ENCODE measurements at places on chromosomes 4 and X.

DNA sequence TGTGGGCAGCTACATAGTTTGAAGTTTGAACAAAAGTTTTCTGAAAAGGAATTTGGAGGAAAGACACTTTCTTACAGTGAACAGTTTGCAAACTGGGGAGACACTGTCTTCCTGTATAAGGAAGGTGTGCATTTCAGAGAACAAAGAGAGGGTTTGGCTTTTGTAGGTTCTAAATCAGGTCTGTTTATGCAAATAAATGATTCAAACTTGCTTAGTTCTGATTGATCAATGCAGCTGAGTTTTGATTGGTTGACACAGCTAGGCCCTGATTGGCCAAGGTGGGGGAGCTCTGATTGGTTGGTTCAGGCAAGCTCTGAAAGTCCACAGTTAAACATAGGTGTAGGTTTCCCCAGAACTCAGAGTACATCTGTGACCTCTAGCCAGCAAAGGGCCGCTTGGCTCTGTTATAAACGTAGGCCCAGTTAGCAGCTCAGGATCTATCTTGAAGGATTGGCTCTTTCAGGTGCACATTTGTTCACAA is 63.0 kb upstream of the ENPP6 start:
- no peak for DNase-seq

DNA sequence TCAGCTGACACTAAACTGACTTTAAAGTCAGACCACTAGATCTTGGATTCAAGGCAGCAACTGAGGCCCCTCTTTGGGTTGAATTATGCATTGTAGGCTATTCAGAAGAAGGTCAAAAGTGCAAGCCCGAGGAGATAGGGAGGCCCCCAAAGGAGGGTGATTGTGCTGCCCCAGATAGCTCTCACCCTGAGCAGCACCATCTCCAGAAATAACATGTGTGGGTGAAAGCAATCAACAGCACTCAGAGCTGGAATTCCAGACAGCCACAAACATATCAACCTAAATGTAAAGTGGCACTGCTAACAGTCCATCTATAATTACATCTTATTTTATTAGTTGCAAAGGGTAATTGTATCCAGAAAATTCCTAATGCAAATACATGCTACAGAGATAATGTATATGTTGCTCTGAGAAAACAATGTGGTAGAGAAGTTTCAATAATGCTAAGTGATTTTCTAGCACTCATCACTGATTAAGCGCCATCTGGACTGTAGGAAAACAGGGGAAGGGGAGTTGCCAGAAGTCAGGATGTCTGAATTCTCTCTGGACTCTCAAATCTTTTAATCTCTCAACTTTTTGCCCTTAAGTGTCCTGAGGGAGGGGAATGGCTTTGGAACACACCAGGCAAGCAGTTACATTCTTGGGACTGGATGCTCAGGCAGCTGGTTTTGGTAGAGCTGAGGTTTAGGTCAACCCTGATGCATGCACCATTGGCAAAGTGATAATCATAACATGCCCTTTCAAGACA is 61.8 kb upstream of the SFRP2 start:
- DNase-seq, result no peak

- no peak for DNase-seq
Observed at GRCh38 chr4:152894673-152895072, 41.5 kb upstream of the FHDC1 start.

DNA sequence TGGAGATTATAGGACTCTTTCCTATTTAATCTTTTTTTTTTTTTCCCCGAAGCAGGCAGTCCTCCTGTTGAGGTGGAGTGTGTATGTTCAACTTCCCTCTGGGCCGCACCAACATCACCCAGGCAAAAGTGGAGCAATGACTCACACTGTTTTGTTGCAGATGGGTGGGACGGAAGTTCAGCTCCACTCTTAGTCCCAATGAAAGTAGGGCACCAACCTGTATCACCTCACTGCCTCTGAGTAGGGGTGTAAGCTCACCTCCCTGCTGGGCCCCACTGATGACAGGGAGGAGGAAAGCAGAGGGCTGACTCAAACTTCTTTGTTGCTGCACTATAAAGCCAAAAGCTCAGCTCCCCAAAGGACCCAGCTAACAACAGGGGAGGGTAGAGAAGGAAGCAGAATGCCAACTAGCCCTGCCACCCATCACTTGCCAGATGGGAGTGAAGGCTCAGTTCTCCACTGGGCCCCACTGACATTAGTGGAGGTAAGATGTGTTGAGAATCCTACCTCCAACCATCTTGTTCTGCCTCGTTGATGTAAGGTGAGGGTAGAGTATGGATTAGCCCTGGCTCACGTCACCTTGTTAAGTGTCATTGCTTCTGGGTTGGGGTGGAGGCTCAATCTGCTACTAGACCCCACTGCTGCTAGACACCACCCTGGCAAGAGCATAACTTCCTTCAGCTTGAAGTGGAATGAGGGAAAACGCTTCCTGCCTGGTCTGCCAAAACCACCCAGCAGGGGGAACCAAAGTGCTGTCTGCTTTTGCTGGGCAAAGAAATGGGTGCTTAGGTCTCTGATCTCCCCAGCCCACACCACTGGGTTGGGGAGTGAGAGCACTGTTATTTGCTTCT is 14.1 kb downstream of the RPS6KA3 start:
- peak; percentile 47 for DNase-seq

- no peak for DNase-seq
Observed at GRCh38 chr4:188008377-188008776, 12.8 kb downstream of the ZFP42 start.

- no peak for DNase-seq
Observed at GRCh38 chrX:150118476-150118875, 180.2 kb upstream of the EOLA2 start.

DNA sequence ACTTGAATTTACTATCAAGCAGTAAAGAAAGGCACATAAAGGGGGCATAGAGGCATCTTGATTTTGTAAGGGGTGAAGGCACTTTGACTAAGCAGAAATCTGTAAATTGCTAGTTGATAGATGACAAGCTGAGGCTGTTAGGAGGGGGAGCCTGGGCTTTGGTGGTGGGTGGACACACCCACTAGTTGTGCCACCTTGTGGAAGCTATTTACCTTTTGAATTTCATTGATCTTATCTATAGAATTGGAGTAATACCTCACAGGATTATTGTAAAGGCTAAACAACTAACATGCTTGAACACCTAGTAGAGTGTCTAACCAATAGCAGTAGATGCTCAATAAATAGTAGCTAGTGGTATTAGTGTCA is 142.8 kb upstream of the KCNIP4 start:
- no peak for DNase-seq

DNA sequence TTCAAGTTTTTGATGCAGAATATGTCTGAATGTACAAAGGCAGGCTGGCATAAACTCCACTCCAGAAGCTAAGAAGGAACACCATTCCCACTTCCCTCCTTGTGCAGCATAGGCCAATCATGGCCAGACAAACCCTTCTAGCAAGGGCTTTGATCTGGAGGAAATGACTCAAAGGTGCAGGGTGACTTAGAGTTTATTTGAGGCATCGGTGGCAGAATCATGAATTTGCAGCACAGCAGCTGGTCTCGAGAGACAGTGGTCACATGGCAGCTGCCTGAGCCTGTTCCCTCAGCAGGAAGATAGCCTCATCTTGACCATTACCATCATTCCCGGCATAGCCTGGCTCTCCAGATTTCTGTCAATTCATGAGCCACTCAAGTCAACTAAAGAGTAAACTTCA is 154.5 kb downstream of the ATP10D start:
- DNase-seq, result no peak

DNA sequence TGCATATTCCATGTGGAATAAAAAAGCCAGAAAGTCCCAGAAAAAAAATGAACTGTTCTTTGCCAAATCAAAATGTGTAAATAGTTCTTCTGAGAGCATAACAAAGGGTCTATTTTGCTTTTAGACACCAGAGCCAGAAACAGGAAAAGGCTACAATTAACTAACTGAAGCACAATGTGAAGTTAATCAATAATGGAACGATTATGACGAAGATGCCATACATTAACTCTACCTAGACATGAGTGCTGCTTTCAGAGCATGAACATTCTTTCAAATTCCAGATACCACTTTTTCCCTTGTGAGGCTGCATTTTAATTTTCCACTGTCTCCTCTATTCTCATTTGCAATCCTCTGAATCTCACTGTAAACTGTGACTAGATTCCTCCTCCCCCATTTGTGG is 48.7 kb upstream of the PHOX2B start:
- DNase-seq, result no peak

GRCh38 chr4:152220201-152220666 is 315.7 kb downstream of the FBXW7 start:
- no peak for DNase-seq

DNA sequence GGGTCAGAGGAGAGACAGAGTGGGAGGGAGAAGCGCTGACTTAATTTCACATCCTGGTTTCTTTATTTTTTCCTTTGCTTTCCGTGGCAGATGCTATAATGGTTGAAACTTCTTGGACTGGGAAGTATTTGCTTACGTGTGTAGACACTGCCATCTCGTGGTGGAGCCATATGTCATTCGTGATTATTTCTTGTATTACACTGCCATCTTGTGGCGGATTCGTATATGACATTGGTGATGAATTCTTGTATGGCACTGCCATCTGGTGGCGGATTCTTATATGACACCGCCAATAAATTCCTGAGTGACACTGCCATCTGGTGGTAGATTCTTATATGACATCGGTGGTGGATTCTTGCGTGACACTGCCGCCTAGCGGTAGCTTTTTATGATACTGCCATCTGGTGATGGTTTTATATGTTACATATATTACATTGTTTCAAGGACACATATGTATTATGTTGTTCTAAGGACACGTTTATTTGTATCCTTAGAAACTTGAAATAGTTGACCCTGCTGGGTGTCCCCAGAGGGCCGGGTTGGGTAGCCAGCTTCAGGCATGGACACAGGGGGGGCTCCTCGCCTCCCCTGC is 37.3 kb upstream of the CLCN4 start:
- DNase-seq, result peak; percentile 87

DNA sequence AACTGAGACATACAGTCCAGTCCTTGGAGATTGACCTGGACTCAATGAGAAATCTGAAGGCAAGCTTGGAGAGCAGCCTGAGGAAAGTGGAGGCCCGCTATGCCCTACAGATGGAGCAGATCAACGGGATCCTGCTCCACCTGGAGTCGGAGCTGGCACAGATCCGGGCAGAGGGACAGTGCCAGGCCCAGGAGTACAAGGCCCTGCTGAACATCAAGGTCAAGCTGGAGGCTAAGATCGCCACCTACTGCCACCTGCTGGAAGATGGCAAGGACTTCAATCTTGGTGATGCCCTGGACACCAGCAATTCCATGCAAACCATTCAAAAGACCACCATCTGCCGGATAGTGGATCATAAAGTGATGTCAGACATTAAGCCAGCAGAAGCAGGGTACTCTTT is 20.4 kb upstream of the FRMPD3 start:
- peak; percentile 33 for DNase-seq

- DNase-seq, result no peak
Observed at GRCh38 chrX:48791063-48791820, 4.9 kb downstream of the GATA1 start.

- DNase-seq, result no peak
Observed at GRCh38 chrX:50333308-50333707, 128.7 kb downstream of the CCNB3 start.

- peak; percentile 40 for DNase-seq
Observed at GRCh38 chrX:76148041-76148665, 24.7 kb upstream of the PBDC1 start.

DNA sequence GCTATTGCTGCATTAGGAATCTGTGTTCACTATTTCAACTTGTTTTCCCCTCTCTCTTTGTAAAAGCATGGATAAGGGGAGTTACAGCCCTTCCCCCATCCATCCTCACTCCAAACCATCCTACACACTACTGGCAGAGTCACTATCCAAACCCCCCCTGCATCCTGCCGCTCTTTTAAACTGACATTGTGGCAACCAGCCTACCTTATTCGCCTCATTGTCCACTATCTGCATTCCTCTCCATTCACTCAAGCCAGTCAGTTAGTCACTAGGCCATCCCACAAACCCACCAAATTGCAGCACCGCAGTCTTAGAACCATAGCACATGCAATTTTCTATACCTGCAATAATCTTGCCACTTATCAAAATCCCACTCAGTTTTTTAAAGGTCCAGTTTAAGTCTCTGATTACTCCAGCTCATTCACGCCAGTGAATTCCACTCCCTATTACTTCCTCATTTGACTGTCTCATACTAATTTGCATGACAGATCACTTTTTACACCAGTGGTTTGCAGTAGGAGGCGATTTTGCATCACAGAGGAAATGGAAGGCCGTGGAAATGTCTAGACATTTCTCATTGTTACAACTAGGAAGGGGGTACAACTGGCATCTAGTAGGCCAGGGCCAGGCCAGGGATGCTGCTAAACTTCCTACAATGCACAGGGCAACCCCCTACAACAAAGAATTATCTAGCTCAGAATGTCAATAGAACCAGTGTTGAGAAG is 181.8 kb downstream of the HS6ST2 start:
- DNase-seq, result peak; percentile 55

DNA sequence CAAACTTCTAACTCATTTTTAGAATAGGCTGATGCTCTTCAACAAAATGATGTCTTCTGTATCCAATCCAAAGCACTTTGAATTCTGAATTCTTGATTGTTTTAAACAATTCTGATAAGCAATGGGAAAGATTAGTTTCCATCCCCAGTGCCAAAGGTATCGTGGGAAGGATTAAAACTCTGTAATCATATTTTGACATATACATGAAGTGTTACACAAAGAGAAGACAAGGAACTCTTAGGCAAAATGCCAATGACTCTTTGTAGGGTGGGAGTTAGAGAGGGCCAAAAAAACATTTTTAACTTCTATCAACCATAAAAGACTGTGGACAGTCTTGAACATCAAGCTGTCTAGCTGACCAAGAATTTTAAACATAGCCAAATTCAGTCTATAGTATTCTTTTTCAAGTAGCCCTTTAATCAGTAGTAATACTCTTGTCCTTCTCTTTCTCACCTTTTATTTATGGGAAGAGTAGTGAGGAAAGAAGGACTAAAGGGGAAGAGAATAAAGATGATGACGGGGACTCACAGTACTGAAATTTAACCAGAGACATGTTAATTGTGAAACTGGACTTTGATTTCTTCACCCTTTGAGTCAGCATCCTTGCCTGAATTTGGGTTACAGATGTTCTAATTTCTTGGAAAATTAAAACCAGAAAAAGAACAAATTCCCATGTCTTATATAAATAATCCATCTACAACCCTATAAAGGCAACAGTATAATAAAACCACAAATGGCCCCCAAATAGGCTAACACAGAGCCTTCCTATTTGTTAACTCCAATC is 51.8 kb upstream of the VEGFD start:
- DNase-seq, result peak; percentile 39

GRCh38 chrX:118585296-118585695 is 89.7 kb downstream of the DOCK11 start:
- no peak for DNase-seq

GRCh38 chrX:107541244-107541643 is 87.1 kb upstream of the PRPS1 start:
- DNase-seq, result no peak

DNA sequence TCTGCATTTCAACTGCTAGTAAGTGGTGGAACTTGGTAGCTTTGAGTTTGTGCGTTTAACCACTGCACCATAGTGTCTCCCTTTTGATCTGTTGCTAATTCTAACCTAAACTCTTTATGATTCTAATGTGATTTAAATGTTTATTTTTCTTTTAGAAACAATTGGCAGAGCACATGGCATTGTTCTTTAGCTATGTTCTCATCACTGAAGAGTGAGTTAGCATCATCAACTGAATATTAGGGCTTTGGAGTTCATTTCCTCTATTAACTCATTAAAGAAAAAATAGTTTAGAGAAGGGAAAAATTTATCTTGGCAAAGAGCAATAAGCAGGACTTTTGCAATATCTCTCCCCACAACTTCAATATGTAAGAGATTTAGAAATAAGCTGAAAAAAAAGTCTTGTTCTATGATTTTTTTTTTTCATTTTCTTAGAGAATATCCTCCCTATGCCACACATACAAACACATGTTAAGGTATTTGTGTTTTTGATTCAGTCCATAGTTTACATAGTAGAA is 25.7 kb downstream of the CPEB2 start:
- DNase-seq, result no peak

- DNase-seq, result no peak
Observed at GRCh38 chrX:29561417-29561816, 653.9 kb upstream of the MAGEB2 start.

Data from inflammatory macrophage treated with lipopolysaccharide for 1 hour (primary cell).